ENCODE measurements at places on chromosomes 11 and 22. TPM values are rescaled to one million over a fixed set of nuclear protein-coding genes. Genes with fewer than 3 reads are reported as not detected.

Gene CDC42EP1
- 162 TPM for total RNA-seq

GRCh38 chr11:118572981-118573550, 857 bp downstream of the ARCN1 start:
- no peak for DNase-seq
- H3K36me3 ChIP-seq = peaks cover 37% of the 10 kb centered on the region
- peak overlapping the region; percentile 91 for H3K4me3 ChIP-seq

DNA sequence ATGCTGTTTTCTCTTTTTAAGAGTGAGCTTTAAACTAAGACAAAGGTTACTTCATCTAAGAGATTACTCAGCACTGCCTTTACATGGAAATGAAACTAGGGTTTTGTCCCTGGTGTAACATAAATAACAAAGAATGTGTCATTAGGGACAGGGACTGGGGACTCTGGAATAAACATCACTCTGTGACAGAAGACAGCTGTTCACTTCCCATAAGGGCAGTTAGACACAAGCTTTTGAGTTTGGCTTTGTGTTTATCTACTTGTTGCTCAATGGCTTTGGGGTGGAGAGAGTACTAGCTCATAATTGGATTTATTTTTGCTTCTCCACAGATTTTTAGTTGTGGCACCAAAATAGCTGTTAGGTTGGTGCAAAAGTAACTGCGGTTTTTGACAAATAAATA, 154.5 kb downstream of the OR4C45 start:
- no peaks in the 10 kb centered on the region for H3K4me1 ChIP-seq
- no peak overlapping the region for H3K4me3 ChIP-seq
- H3K27me3 ChIP-seq = no peaks in the 10 kb centered on the region
- H3K27ac ChIP-seq = no peak overlapping the region
- no peak for DNase-seq
- H3K36me3 ChIP-seq = no peaks in the 10 kb centered on the region

- no peaks in the 10 kb centered on the region for H3K27me3 ChIP-seq
- DNase-seq = no peak
- peaks cover 8% of the 10 kb centered on the region for H3K36me3 ChIP-seq
Measured at GRCh38 chr11:19173004-19173689, 28.6 kb downstream of the CSRP3 start.

DNA sequence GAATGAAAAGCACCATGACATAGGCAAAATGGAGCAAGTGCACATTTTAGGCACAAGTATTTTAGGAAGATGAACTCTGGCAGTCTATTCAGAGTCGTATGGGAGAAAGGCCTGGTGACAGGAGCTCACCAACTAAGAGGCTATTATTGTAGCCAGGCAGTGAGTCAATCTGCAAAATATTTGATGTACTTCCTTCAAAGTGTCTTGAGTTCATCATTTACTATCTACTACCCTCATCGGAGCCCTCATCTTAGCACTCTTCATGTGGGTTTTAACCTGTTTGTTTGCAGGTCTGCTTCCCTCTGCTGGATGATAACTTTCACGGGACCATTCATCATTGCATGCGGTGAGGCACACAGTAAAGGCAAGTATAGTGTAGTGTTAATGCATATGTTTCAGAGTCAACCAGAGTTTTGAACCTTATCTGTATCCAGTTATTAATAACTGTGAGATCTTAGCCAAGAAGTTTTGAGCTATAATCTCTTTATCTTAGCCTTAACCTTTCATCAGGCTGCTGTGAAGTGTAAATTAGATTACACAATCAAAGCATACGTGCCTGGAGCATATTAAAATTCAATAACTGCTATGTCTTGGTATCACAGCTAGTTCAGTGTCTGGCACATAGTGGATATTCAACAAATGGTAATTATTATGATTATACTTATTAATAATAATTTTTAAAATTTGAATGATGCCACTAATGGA, 70.9 kb upstream of the SC5D start:
- H3K27me3 ChIP-seq = peaks cover 26% of the 10 kb centered on the region
- H3K36me3 ChIP-seq = no peaks in the 10 kb centered on the region
- no peak overlapping the region for H3K27ac ChIP-seq
- no peaks in the 10 kb centered on the region for H3K4me1 ChIP-seq

- no peak overlapping the region for H3K4me3 ChIP-seq
- H3K36me3 ChIP-seq = no peaks in the 10 kb centered on the region
- no peak overlapping the region for H3K27ac ChIP-seq
- H3K4me1 ChIP-seq = peaks cover 22% of the 10 kb centered on the region
- DNase-seq = peak; percentile 88
Measured at GRCh38 chr11:27201454-27202302, 161.1 kb downstream of the BBOX1 start.

- no peak overlapping the region for H3K4me3 ChIP-seq
- H3K4me1 ChIP-seq = peaks cover 27% of the 10 kb centered on the region
- DNase-seq = peak; percentile 26
- no peak overlapping the region for H3K27ac ChIP-seq
- peaks cover 11% of the 10 kb centered on the region for H3K36me3 ChIP-seq
Measured at GRCh38 chr22:41563051-41563711, 2.4 kb downstream of the CSDC2 start.

Gene CTSF
- total RNA-seq = 1.7 TPM

GRCh38 chr11:130765951-130766649, 150.2 kb downstream of the SNX19 start:
- DNase-seq = no peak
- no peaks in the 10 kb centered on the region for H3K36me3 ChIP-seq
- H3K4me1 ChIP-seq = no peaks in the 10 kb centered on the region
- H3K27me3 ChIP-seq = peaks cover 48% of the 10 kb centered on the region
- H3K4me3 ChIP-seq = no peak overlapping the region

DNA sequence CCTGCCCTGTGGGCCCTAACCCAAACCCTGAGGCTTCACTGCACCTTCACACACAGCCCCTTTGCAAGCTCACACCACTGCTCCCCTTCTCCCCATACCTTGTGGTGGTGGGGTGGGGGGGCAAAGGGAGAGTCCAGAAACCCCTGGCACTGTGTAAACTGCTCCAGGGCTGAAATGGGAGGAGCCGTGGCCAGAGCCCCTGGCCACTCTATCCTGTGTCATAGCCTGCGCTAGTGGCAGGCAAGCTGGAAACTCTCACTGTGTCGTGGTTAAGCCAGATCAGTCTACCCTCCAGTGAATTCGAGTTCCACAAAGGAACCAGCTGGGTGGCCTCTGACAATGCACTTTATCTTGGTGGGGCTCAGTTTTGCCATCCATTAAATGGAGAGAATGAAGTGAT, 8.4 kb upstream of the SYT13 start:
- peaks cover 38% of the 10 kb centered on the region for H3K27me3 ChIP-seq
- no peak overlapping the region for H3K27ac ChIP-seq
- H3K36me3 ChIP-seq = no peaks in the 10 kb centered on the region
- H3K4me1 ChIP-seq = no peaks in the 10 kb centered on the region
- DNase-seq = no peak

- DNase-seq = no peak
- no peak overlapping the region for H3K4me3 ChIP-seq
- no peaks in the 10 kb centered on the region for H3K36me3 ChIP-seq
- no peaks in the 10 kb centered on the region for H3K27me3 ChIP-seq
- no peak overlapping the region for H3K27ac ChIP-seq
- peaks cover 15% of the 10 kb centered on the region for H3K4me1 ChIP-seq
Measured at GRCh38 chr11:102971766-102972165, 16.2 kb upstream of the MMP13 start.

GRCh38 chr11:115423728-115424459, 80.3 kb downstream of the CADM1 start:
- H3K27me3 ChIP-seq = no peaks in the 10 kb centered on the region
- no peaks in the 10 kb centered on the region for H3K36me3 ChIP-seq
- no peak overlapping the region for H3K4me3 ChIP-seq
- H3K4me1 ChIP-seq = no peaks in the 10 kb centered on the region
- H3K27ac ChIP-seq = no peak overlapping the region

DNA sequence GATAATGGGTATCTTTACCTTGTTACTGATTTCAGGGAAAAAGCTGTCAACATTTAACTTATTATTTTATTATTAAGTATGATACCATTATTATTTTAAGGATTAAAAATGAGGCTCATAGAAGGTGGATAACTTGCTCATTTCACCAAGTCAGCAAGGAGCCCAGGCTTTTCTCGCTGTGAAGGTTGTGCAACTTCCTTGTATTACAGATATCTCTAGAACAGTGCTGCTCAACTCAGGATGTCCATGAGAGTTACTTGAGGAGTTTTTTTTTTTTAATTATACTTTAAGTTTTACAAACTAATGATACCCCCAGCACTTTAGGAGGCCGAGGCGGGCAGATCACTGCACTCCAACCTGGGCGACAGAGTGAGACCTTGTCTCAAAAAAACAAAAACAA, 98.2 kb downstream of the INSC start:
- H3K27me3 ChIP-seq = peaks cover 24% of the 10 kb centered on the region
- H3K4me3 ChIP-seq = no peak overlapping the region
- H3K4me1 ChIP-seq = peaks cover 8% of the 10 kb centered on the region
- H3K27ac ChIP-seq = no peak overlapping the region
- no peak for DNase-seq
- H3K36me3 ChIP-seq = no peaks in the 10 kb centered on the region

GRCh38 chr22:48635816-48636215, 1191.9 kb downstream of the BRD1 start:
- H3K4me3 ChIP-seq = no peak overlapping the region
- no peaks in the 10 kb centered on the region for H3K27me3 ChIP-seq
- H3K36me3 ChIP-seq = no peaks in the 10 kb centered on the region
- no peak overlapping the region for H3K27ac ChIP-seq
- no peaks in the 10 kb centered on the region for H3K4me1 ChIP-seq

- peak; percentile 83 for DNase-seq
- peaks cover 9% of the 10 kb centered on the region for H3K36me3 ChIP-seq
- peaks cover 10% of the 10 kb centered on the region for H3K4me1 ChIP-seq
- H3K4me3 ChIP-seq = peak overlapping the region; percentile 65
Measured at GRCh38 chr11:64742889-64743590, 902 bp downstream of the RASGRP2 start.

DNA sequence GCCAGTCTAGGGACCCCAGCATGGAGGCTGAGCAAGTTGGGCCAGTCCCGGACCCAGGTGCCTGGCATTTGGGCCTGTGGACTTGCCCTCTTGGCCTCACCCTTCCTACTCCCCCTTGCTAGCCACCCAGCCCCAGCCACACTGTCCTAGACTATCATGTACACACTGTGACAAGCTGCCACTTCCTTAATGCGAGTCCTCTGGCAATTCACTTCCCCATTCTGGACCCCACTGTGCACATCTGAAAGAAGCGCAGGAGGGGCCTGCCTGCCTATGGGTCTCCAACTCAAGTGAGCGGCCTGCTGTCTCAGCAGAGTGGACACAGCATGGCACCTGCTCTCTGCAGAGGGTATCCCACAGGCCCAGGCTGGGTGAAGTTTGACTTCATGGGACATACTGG, 68.5 kb upstream of the LMO1 start:
- no peak overlapping the region for H3K4me3 ChIP-seq
- H3K36me3 ChIP-seq = no peaks in the 10 kb centered on the region
- DNase-seq = no peak
- no peaks in the 10 kb centered on the region for H3K4me1 ChIP-seq
- no peak overlapping the region for H3K27ac ChIP-seq

Gene KCNJ5
- not detected for total RNA-seq

GRCh38 chr11:88183233-88183632, 8.0 kb upstream of the RAB38 start:
- no peak overlapping the region for H3K4me3 ChIP-seq
- H3K36me3 ChIP-seq = no peaks in the 10 kb centered on the region
- no peaks in the 10 kb centered on the region for H3K27me3 ChIP-seq
- peak; percentile 1 for DNase-seq

Gene DCHS1
- total RNA-seq = not detected

DNA sequence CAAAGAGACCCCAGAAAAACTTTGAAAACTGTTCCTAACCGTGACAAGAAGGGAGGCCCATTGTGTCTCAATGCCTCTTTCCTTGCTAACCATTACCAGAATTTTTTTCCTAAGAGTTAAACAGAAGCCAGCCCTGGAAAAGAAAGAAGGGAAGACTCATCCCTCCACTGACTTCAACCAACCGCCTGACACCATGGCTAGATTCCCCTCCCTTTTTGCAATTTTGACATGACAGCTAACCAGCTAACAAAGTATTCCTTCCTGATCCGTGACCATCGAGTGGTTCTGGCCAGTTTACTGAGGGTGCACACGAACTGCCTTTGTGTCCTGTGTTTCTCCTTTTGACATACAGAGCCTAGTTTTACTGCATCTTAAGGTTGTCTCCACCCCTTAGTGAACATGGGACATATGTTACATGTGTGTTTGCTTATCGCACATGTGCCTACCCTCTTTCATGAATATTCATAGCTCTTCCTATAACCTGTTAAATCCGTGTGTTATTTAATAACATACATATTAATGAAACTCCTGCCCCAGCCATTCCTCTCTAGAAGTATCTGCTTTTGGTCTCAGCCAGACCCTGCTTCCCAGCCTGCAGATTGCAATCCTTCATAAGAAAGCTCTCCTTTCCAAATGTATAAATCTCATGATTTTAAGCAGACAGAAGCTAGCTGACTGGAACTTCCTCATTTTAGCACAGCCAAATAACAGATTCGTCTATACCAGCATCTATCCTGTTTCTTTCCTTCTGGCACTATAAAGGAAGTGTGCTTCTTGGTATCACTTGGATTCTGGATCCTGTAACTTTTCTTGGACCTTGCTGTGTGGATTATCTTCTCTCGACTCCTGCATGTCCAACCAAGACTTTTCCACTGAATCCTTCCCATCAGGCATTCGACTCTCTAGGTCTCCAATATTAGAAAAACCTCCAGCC, 37.8 kb downstream of the RASSF10 start:
- no peak overlapping the region for H3K4me3 ChIP-seq
- no peaks in the 10 kb centered on the region for H3K36me3 ChIP-seq
- H3K27ac ChIP-seq = no peak overlapping the region
- H3K27me3 ChIP-seq = no peaks in the 10 kb centered on the region
- no peak for DNase-seq

Gene SULT4A1
- total RNA-seq = 7.9 TPM

Gene GRM5
- total RNA-seq = 9.2 TPM

DNA sequence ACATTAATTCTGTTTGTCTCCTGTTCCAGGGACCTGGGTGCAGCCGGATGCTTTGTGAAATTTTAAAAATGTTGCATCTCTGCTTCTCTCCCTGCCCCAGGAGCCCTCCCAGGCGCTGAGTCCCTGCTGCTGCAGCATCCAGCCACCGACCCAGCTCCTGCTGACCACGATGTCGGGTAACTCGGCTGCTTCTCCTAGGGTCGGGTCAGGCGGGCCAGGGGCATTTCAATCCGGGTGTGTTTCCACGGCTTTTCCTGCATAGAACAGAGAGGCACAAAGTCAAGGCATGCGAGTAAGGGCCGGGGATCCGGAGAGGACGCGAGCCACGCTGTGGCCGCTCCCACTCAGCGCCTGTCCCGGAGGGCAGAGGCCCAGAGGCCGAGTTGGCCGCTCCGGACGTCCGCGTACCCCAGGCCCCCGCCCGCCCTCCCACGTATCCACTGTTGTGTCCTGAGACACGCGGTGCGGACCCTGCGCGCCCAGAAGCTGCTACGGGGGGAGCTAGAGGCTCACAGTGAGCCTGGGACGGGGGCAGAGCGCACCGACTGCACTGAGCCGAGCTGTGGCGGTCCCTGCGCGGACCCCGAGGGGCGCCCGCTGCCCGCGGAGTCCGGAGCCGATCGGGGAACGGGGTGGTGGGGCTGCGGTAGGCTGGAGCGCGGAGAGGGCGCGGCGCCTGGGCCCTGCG, at the start of gene POU2AF3:
TSS of gene POU2AF3 (plus strand) at position 134 of the 688 bp plus-strand sequence. CDS start at position 170, 36 bp downstream.
- no peak for DNase-seq
- H3K36me3 ChIP-seq = peaks cover 8% of the 10 kb centered on the region
- no peak within 1 kb of the TSS for H3K27ac ChIP-seq
- no peaks in the 10 kb centered on the region for H3K27me3 ChIP-seq

Gene NUCB2
- 58.6 TPM for total RNA-seq
